ENCODE measurements at places on chromosomes 11 and 22.
A peak's percentile ranks its signal among the peaks of the same experiment; 100 is the strongest.

DNA sequence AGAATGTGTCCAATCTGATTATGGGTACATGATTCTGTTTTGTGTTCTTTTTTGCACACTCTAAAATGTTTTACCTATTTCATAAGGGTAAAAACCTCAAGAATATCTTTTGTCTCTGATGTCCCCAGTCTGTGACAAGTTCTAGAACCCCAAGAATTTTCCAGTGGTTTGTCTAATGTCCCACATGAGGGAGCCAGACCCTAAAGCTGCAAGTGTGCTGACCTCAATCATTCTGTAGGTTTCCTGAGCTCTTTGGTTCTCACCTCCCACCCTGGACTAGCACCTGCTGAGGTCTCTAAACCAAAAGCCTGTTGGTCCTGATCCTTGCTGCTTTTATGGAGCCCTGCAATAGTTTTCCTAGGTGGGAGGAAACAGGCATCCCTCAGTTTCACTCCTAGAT lies 149.8 kb upstream of the MPPED2 start:
- no peak for DNase-seq

- peak; percentile 94 for DNase-seq
Observed at GRCh38 chr11:12540913-12541582, 133.2 kb upstream of the TEAD1 start.

DNA sequence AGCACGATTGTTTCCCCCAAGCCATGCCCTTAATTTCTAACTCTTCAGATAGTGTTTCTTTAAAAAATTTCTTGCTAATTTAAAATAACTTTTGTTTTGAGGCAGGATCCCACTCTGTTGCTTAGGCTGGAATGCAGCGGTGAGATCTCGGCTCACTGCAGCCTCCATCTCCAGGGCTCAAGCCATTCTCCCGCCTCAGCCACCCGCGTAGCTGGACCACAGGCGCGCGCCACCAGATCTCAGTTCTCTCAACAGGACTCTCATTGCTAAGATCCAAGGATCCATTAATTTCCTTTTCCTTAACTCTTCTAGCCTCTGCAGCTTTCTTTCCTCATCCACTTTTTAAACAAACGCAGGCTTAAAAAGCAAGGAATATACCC lies 327 bp upstream of the MED17 start:
- DNase-seq = no peak

DNA sequence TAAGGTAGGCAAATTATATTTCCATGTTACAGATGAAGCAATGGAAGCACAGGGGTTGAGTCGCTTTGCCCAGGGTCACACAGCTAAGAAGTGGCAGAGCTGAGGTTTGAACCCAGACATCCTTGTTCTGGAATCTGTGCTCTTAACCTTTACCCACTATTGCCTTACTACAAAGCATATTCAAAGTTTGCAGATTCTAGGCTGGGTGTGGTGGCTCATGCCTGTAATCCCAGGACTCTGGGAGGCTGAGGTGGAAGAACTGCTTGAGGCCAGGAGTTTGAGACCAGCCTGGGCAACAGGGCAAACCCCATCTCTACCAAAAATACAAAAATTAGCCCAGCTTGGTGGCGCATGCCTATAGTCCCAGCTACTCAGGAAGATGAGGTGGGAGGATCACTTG lies 27.8 kb upstream of the TFIP11 start:
- no peak for DNase-seq

DNA sequence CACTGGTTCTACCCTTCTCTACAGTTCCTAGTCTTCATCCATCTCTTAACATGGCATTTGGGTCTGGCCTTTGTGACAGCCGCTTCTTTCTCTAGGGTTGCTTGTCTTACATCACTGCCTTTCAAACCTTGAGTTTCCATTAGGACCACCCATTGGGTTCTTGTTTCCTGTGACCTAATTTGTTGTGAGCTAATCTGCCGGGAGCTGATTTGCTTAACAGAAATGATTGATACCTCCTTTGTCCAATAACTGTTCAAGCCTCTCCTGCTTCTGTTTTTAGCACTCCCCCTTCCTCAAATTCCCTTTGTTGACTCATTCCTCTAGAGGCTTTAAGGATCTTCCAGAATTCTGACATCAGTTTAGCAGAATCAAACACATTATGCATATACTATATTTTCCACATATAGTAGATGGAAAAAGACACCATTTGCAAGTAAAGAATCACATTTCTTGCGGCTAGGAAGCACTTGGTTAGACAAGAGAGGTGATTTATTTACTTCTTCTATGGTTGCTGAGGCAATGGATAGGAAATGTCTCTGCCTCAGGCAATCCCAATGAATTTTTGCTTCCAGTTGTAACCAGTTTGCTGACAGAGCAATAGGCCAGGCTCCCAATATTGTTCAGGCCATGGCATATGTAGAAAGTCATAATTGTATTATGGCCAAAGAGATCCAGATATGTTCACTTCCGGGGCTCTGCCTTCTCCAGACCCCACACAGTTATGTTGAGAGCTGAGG lies 130.7 kb downstream of the SNX19 start:
- DNase-seq = peak; percentile 54

DNA sequence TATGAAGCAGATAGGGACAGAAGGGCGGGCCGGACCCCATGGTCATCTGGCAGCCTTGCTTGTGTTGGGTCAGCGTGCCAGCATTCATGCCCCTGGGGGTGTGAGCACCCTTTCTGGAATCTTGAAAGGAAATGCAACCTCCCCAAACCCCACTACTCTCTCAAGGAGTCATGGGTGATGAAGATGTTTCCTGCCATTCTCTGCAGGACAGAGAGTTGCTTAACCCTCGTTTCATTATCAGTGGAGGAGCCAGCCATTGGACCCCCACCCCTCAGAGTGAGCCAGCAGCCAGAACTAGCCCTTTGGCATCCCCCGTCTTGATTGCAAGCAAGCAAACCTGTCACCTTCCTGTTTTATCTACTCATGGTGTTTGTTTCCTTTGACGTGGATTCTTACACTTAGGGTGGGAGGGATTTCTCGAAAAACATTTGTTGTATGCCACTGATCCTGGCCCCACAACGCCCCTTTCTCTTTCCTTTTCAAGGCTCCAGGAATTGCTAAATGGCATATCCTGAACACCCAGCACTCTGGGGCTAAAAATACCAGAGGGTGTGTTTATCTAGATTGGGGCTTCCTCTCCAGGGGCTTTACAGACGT lies 258.3 kb downstream of the ETS1 start:
- DNase-seq = peak; percentile 47

- DNase-seq = no peak
Observed at GRCh38 chr11:134730101-134730500, 318.1 kb upstream of the B3GAT1 start.

DNA sequence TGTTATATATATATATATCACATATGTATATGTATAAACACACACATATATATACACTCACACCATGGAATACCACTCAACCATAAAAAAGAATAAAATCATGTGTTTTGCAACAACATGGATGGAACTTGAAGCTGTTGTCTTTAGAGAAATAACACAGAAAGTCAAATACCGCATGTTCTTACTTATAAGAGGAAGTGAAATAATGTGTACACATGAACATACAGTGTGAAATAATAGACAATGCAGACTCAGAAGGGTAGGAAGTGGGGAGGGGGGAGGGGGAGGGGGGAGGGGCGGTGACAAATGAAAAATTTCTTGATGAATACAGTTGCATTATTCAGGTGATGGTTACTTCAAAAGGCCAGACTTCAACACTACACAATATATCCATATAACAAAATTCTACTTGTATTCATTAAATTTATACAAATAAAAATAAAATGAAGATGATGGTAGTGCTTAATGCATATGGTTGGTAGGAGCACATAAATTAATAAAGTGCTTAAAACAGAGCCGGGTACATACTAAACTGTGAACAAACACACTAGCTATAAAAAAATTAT lies 5.8 kb upstream of the OR5B2 start:
- DNase-seq = no peak

DNA sequence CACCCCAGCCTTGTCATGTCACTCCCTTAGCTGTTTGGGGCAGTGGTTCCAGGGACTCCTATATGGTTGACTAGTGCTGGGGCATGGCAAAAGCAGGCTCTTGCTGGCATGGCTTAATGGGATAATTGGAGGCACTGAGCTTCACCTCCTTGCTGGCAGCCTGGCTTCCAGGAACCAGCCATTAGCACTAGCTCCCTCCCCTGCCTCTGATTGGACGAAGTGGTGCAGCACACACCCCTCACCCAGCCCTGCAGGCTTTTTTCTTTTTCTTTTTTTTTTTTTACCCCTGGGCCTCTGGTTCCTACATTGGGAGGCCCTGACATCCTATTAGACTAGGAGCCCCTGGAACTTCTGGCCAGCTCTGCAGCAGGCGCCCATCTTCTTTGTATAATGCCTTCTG lies 18.6 kb downstream of the PHLDB1 start:
- no peak for DNase-seq

DNA sequence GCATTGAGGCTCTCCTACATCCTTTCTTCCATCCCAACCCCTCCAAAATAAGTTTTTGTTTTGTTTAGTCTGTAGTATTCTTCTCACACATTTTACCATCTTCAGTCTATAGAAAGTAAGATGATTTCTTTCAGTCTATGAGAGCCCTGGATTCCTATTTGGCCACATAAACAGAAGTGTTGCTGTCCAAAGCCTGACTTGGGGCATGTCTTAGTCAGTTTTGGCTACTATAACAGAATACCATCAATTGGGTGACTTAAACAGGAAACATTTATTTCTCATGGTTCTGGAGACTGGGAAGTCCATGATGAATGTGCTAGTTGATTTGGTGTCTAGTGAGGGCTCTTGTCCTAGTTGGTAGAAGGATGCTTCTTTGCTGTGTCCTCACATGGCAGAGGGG lies 146.8 kb upstream of the DDI1 start:
- DNase-seq = no peak

DNA sequence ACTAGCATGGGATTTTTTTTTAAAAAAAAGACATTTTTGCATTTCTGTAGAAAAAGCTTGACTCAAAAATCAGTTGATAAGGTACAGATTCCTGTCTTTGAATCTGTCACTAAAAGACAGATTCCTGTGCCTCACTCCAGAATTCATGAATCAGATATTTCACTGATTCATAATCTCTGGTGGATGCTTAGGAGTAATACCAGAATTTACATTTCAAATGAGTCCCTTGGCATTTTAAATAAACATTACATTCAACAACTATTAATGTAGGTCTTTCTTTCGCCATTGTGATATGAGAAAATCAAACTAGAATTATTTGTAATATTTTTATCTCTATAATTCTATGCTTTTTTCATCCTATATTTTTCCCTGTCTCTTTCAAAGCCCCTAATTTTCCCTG lies 128.3 kb downstream of the APIP start:
- no peak for DNase-seq

DNA sequence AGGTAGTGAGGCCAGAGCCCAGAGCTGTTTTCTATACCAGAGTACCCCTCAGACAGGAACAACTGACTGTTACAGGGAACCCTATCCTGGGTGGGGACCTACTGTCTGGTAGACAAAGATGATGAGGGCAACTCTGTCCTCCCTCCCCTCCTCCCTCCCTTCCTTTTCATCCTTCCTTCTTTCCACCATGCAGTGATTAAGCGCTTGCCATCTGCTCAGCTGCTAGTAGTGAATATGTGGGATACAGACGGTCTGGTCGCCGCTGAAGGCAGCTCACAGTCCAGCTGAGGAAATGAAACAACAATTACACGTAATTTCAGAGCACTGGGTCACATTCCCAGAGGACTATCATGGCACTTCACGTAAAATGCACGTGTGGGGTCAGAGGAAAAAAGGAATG lies 597.1 kb downstream of the BUD13 start:
- no peak for DNase-seq

- DNase-seq = no peak
Observed at GRCh38 chr22:24976442-24977218, 24.1 kb downstream of the KIAA1671 start.

DNA sequence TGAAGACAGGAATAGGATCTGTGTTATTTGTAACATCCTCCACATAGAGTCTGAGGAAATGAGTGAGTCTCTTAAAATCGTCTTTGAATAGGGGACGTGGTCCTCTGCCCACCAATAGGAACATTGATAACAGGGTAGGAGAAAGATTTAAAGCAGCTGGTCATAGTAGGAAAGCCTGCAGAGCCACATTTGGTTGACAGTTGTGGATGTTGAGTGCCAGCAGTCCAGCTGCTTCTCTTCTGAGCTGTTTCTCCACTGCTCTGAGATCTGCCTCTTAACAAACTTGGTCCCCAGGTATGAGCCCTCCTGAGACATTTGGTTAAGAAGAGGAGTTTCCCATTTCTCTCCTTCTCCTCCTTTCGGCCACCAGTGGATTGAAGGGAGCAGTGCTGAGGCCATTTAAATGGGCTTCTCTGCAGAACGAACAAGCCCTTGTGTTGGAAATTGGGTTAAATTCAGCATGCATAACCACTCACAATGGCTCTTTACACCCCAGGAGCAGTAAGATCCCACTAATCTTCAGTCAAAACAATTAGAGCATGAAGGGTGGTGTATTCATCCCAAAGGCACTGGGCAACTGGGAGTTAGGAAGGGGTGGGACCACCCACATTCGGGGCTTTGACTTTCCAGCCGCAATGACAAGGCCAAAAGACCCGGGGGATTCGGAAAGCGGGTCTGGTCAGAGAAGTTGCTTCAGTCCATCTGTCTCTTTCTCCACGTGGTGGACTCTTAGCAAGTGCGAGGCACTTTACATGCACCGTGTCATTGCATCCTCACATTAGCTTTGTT lies 32.3 kb downstream of the MIAT start:
- no peak for DNase-seq

Measured in EL (cell line).